ENCODE measurements at places on chromosomes 7 and 10. TPM values are rescaled to one million over a fixed set of nuclear protein-coding genes. Genes with fewer than 3 reads are reported as not detected.
A peak's percentile ranks its signal among the peaks of the same experiment; 100 is the strongest.

DNA sequence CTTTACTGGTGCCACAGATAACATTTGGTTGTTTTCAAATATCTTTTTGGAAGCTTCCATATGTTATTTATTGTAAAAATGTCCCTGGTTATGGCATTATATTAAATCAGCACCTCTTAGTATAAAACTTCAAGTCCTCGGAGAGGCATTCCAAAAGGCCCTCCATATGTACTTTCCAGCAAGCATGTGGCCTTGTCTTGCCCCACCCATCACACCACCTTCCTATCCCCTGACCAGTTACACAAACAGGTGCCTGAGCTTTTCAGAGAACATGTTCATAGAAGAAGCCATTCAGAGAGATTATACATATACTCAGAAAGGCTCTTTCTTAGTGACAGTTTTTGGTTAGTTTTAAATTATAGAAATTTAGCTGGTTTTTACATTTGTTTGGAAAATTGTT is 92.4 kb upstream of the PRKG1 start:
- DNase-seq, result no peak

GRCh38 chr10:42755028-42755451 is 27.6 kb upstream of the BMS1 start:
- peak; percentile 65 for DNase-seq

C10orf53 gene
- not detected for polyA plus RNA-seq

DNA sequence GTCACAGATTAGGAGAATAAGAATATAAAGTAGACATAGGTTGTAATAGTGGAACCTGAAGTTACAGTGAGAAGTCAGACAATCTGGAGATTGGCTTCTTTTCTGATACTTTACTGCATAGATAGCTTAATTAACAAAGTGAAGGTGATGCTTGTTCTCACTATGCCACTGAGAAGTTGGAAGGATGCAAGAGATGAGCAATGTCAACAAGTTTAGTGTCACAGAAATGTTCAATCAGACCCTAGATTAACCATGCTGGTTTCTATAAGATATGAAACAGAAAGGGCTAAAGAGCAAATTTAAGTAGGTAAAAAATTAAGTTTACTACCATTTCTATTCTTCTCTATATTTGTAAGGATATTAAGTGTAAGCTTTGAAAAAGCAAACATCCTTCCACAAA is 838.6 kb upstream of the SORCS1 start:
- no peak for DNase-seq

GRCh38 chr7:90409667-90410066 is 6.4 kb downstream of the CLDN12 start:
- DNase-seq, result no peak

SH2B2 gene
- polyA plus RNA-seq, result 4.7 TPM

IRF5 gene
- polyA plus RNA-seq, result 0.62 TPM

GRCh38 chr10:78011065-78011464 is 18.2 kb downstream of the POLR3A start:
- no peak for DNase-seq

NUTM2B gene
- 0.25 TPM for polyA plus RNA-seq

- DNase-seq, result no peak
These were observed 88.0 kb upstream of the ADAM12 start for GRCh38 chr10:126476246-126476645.

- DNase-seq, result no peak
These were observed 89.3 kb upstream of the ZNF746 start for GRCh38 chr7:149586646-149587645.

GRCh38 chr10:68153473-68154210 is 44.4 kb downstream of the MYPN start:
- peak; percentile 54 for DNase-seq

DNA sequence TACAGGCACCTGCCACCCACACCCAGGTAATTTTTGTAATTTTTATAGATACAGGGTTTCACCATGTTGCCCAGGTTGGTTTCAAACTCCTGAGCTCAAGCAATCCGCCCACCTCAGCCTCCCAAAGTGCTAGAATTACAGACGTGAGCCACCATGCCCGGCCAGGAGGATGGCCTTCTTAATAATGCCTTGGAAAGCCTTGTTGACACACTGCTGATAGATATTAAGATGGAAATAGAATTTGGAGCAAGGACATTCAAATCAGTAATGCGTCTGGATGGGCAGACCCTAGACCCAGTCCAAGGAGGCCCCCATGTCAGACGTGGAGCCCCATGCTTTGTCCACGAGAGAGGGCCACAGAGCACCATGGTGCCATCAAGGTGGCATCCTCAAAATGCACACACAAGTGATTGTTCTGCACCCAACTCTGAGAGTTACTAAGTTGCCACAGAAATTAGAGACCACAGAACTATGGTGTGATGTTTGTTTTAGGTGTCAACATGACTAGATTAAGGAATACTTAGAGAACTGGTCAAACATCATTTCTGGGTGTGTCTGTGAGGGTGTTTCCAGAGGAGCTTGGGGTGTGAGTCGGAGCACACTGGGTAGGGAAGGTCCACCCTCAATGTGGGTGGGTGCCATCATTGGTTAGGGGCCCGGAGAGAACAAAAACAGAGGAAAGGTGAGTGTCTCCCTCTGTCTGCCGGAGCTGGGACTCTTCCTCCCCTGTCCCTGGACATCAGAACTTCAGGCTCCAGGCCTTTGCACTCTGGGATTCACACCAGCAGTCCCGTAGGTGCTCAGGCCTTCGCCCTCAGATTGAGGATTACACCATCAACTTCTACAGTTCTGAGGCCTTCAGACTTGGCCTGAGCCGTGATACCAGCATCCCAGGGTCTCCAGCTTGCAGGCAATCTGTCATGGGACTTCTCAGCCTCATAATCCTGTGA is 34.5 kb downstream of the EBF3 start:
- DNase-seq, result no peak

DNA sequence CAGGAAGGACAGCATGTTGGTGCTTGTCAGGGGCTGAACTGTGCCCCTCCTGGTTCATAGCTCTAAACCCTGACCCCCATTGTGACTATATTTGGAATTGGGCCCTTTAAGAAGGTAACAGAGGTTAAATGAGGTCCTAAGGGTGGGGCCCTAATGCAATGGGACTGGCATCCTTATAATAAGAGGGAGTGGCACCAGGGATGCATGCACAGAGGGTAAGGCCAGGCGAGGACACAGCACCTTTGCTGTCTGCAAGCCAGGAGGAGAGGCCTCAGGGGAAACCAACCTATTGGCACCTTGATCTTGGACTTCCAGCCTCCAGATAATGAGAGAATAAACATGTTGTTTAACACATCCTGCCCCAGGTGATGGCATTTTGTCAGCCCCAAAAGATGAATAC is 61.3 kb upstream of the EBF3 start:
- no peak for DNase-seq

GRCh38 chr10:78712147-78712546 is 356.6 kb upstream of the ZMIZ1 start:
- DNase-seq, result no peak

KCNH2 gene
- polyA plus RNA-seq, result 6.4 TPM

CPVL gene
- 0.16 TPM for polyA plus RNA-seq

DNA sequence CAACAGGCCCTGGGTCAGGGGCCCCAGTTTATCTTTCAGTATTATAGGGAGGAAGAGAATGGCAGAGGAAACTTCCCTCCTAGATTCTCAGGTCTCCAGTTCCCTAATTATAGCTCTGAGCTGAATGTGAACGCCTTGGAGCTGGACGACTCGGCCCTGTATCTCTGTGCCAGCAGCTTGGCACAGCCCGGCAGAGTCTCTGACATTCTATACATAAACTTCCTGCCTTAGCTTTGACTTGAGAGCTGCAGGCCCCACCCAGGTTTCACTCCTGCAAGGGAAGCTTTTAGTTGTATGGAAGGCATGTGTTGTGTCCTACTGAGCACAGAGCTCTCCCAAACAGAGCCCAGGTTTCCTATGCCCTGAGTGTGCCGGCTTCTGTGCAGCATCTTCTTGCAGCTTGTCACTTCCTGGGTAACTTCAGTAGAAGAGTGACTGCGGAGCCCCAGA is 205.6 kb upstream of the PRSS58 start:
- DNase-seq, result no peak

EPO gene
- not detected for polyA plus RNA-seq

GRCh38 chr7:133703547-133703946 is 423.6 kb upstream of the LRGUK start:
- DNase-seq, result peak; percentile 74
